ENCODE measurements at places on chromosomes 4 and X. TPM values are rescaled to one million over a fixed set of nuclear protein-coding genes. Genes with fewer than 3 reads are reported as not detected.

Gene CPLX1
- total RNA-seq, result not detected

Gene SLC6A14
- 11.0 TPM for total RNA-seq

Gene GASK1B
- 5.7 TPM for total RNA-seq

Gene UGT2A1
- total RNA-seq, result 1.9 TPM

Gene GYG2
- 1.5 TPM for total RNA-seq

GRCh38 chrX:48597353-48598264 is at the start of gene WDR13:
Gene WDR13 (plus strand): TSS chrX:48597492. CDS start chrX:48597997, 505 bp downstream.
- peak; percentile 91 for DNase-seq

DNA sequence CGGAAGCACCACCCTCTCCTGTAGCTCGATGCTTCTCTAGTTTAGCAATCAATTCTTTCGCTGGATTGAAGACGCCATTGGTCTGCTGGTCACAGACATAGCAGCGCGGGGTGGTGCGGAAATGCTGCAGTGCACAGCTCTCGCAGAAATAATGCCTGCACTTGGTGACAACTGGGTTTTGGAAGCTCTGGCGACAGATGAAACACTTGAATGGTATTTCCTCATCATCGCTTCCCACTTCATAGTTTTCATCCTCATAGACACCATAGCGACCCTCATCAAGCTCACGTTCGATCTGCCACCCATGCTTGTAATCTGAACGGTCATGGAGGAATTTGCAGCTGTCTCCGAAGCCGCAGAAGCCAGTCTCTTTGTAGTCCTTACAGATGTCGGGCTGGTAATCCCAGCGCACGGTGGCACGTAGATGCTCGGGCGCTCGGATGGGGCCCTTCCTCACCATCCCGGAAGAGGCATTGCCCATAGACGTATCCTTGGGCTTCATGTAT is 854 bp downstream of the RNF113A start:
- DNase-seq, result no peak

DNA sequence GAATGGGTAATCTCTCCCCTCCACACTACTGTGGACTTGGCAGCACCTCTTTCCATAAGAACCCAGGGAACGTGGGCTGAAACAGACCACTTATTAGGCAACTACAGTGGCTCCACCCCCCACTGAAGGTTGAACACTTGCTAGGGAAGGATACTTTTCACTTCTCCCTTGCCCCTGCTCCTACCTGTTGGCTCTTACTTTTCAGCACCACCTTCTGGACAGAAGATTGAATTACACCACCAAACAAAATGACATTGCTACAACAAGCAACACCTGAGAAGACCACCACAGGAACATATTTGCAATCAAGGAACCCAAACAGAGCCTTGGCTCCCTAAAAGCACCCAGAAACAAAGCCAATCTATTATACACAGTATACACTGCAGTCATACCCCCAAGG is 132.1 kb upstream of the CXCL13 start:
- DNase-seq, result no peak

DNA sequence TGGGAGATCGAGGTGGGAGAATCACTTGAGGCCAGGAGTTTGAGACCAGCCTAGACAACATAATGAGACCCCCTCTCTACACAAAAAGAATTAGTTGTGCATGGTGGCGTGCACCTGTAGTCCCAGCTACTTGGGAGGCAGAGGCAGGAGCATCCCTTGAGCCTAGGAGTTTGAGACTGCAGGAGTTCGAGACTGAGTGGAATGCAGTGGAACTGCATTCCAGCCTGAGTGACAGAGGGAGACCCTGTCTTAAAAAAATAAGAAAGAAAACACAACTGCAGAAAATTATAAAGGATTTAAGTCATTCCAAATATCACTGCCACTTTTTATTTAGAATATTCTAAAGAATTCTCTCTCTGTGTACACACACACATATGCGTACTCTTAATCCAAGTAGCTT is 18.4 kb downstream of the HPRT1 start:
- DNase-seq, result no peak

DNA sequence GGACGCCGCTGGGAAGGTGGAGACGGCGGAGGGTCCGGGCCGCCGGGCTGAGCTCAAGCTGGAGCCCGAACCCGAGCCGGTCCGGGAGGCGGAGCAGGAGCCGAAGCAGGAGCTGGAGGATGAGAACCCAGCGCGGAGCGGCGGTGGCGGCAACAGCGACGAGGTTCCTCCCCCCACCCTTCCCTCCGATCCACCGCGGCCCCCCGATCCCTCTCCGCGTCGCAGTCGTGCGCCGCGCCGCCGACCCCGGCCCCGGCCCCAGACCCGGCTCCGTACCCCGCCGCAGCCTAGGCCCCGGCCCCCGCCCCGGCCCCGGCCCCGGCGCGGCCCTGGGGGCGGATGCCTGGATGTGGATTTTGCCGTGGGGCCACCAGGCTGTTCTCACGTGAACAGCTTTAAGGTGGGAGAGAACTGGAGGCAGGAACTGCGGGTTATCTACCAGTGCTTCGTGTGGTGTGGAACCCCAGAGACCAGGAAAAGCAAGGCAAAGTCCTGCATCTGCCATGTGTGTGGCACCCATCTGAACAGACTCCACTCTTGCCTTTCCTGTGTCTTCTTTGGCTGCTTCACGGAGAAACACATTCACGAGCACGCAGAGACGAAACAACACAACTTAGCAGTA is 483 bp downstream of the USP27X start:
- no peak for DNase-seq

DNA sequence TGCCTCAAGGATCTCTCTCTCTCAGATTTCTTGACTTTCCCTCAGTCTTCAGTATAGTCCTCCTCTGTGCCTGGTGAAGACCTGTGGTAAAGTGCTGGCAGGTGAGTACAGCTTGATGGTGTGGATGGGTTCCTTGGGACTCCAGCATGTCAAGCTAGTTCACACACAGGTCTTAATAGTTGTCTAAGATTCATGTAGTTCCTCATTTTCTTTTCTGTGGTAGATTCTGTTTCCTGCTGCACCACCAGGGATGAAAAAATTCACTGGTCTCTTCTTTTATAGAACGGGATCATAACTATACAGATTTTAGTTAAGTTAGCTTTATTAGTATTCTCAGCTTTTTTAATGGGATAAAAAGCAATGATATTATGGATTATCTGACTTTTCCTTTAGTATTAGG is 32.5 kb upstream of the PAQR3 start:
- DNase-seq, result no peak

GRCh38 chrX:110046971-110047370 is 44.1 kb downstream of the TMEM164 start:
- no peak for DNase-seq

DNA sequence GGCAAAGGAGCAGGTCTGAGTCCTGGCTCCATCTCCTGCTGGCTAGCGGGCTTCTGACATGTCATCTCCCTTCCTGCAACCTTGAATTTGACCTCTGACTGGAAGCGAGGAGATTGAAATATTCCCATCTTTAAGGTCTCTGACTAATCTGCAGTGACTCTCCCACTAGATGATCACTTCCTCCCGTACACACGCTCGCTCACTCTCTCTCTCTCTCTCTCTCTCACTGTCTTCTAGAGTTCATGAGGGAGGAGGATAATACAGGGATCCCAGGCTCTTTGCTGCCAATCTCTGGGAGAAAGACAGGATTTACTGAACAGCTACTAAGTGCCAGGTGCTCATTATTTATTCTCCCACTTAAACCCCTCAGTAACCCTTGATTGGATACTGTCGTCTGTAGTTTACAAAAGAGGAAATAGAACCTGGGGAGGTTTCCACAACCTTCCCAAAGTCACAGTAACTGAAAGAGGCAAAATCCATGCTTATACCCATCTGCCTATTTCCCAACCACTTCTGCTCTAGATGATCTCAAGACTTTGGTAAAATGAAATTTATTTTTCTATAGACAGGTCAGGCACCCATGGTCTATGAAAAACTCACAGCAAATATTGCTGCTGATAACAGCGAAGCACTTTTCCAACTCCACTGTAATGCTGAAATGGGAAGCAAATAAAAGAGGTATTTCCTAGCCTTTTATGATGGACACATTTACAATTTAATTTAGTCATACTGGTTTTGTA is 193.5 kb upstream of the C1QTNF7 start:
- DNase-seq, result no peak

Data from lower leg skin (tissue), 4 donors.